GM23338 (cell line): ENCODE measurements at places on chromosomes 1 and 21. TPM values are rescaled to one million over a fixed set of nuclear protein-coding genes. Genes with fewer than 3 reads are reported as not detected.

The FCRL1 gene
- not detected in 2 replicates for total RNA-seq

The C4BPA gene
- not detected in 2 replicates for total RNA-seq

The FCRL4 gene
- total RNA-seq: not detected in 2 replicates

The KCNE2 gene
- 0.28 TPM in 1 of 2 replicates, not detected in the other for total RNA-seq

The KRTAP6-3 gene
- total RNA-seq: not detected in 2 replicates

The ADAM30 gene
- not detected in 2 replicates for total RNA-seq

The METTL13 gene
- total RNA-seq: 43.8 and 45.4 TPM in 2 replicates

DNA sequence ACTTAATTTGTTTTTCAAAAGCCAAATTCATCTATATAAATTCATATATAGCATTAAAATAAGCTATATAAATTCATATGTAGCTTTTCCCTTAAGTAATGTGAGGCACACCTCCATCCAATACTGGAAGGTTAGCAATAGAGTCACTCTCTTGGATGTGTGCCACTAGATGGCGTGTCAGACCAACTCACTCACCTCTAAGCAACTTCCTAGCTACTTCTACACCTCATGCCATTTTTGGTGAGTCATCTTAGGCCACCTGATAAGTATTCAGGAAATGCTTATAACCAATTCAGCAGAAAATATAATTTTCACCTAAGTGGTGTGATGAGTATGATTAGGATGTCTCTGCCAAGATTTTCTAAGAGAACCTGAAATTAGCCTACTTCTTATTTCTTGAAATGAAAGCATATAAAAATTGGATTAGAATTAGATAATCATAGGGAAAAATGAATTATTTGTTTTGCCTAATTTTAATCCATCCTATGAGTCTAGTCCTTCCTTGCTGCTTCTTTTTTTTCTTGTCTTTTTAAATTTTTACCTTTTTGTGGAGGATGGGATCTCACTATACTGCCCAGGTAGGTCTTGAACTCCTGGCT is 34.4 kb upstream of the TADA1 start:
- peak; percentile 89 for DNase-seq

GRCh38 chr1:1239614-1240347 is 6.7 kb downstream of the C1QTNF12 start:
- no peak for DNase-seq

- no peak for DNase-seq
These were observed 31.9 kb downstream of the CYP4B1 start for GRCh38 chr1:46830665-46831322.

DNA sequence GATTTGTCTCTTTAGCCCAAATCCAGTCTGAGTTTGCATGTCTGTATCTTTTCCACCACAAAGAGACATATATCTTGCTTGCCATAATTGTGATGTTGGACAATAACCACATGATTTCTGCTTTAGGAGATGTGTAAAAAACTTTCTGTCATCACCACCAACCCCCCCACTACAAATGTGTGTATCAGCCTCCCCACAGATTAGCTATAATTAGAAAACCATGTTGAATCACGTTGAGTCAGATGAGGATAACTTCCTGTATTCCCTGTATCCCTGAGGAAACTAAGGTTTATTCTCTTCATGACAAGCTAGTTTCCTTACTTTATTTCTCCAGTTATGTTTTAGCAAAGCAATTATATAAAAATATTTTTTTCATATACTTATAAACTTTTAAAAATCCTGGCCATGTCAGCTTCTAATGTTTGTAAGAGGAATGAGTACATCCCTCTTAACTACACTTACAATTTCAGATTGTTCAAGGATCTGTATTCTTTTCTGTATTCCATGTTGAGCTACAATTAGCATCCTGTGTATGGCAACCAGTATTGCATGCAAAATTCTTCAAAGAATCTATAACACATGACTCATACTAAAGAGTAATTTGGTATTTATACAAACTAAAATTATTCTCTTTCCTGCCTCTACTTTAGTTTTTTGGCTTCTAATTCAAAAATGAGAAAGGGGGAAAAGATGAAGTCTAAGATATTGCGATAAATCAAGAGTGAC is 143.0 kb downstream of the FMN2 start:
- no peak for DNase-seq

DNA sequence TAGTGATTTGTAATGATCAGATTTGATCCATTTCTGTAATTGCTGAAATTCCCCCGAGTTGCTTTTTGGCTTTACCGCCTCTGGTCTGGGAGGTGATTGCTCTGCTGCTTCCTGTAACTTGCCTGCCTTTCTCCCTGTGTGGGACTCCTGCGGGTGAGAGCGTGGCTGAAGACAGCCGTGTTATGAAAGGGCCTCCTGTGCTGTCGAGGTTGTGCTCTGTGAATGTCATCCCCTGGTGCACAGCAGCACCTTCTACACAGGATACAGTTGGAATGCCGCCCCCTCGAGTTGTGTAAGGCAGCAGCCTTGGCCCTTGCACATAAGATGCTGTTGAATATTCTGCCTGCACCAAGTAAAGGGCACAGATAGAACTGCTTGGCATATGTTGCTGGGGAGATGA is 5.9 kb downstream of the SOD1 start:
- no peak for DNase-seq

DNA sequence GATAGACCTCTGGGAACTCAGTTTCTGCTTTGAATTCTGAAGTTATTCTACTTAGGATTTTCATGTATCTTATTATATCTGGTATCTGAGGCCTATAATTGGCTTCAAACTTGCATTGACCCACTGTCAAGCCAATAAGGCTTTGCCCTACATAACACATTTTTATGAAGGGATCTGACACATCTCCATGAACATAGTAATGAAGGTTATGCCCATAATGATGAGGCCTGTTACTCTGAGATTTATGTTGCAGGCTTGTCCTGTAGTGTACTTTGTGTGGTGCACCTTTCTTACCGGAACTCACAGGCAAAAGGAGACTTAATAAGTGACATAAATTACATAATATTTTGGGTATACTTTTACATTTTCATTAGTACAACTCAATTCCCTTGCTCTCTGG is 14.1 kb downstream of the RGL1 start:
- DNase-seq: no peak

- DNase-seq: no peak
These were observed 172.7 kb upstream of the FGGY start for GRCh38 chr1:59124166-59124565.

GRCh38 chr1:3067671-3068563 is 1.1 kb upstream of the PRDM16 start:
- peak; percentile 53 for DNase-seq

GRCh38 chr1:92307980-92308379 is 9.1 kb downstream of the RPAP2 start:
- peak; percentile 45 for DNase-seq

- peak; percentile 26 for DNase-seq
These were observed 450.2 kb downstream of the LMO4 start for GRCh38 chr1:87778896-87779295.

GRCh38 chr1:13590486-13590885 is 6.9 kb downstream of the PDPN start:
- no peak for DNase-seq

DNA sequence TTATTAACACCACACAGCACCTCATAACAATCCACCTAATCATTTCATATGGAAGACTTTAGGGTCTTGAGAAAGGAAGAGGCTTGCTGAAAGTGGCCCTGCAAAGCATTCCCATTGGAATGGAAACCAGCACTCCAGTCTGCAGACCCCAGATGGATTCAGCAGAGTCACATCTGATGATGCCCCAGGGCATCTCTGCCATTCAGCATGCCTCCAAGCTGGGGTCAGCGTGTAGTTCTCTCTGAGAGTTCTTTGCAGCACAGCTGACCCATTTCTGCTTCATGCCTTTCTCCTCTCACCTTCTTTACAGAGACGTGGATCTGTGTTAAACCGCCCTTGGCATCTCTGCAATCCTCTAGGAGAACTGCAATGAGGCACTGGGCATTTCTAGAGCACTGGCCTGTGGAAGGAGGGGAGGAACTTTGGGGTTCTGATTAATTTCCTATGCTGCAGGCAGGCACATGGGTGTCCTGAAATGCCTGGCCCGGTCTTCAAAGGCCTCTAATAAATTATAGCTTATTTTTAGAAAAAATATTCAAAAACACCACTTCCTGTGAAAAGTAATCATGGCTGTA is 2.6 kb upstream of the LUZP1 start:
- DNase-seq: no peak

GRCh38 chr1:116163533-116163932 is 52.3 kb downstream of the MAB21L3 start:
- DNase-seq: no peak

DNA sequence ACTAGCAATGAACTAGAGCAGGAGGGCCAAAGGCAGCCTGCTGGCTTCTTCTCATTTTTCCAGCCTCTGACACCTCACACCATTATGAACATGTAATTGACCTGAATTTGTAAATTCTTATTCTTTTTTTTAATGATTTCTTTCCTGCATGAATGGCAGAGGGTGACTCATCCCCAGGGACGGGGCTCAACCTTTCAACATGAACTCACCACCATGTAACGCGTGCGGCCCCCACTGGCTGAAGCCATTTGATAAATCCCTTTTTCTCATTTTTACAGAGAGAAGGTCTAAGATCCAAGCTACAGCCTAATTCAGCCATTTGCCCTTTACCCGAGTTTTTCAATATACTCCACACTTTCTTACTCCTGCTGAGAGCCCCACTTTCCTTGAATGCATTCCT is 9.3 kb upstream of the ETS2 start:
- no peak for DNase-seq

GRCh38 chr1:177119311-177119710 is 45.2 kb downstream of the ASTN1 start:
- DNase-seq: peak; percentile 70

- DNase-seq: peak; percentile 17
These were observed 1.1 kb upstream of the BACE2 start for GRCh38 chr21:41166884-41167283.

- DNase-seq: no peak
These were observed 114.6 kb downstream of the UCK2 start for GRCh38 chr1:165942062-165942461.

DNA sequence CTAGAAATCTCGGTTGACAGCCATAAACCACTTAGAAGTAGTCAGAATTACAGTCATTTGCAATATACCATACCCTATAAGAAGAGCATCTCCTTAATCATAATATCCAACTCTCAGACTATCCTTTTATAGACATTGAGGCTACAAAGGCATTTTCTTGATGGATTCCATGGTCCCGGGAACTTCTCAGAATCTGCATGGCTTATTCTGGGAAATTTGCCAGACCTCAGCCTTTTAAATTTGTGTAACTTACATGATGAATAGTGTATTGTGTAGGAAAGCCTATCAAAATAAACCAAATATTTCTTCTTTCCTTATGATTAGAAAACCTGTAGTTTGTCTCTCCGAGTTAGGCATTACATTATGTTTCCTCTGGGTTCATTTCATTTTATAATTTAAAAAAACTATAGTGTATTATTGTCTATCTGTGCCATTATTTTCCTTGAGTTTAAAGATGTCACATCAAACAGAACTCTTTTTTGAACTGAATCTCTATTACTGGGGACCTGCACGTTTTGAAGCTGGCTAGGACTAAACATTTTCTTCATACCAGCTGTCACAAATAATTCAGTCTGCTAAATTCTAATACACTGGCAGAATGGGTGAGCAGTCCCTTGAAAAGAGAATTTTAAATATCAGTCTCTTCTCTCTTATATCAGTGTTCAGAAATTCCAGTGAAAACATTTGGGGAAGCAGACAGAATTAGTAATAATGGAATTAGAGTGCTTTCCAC is 102.9 kb downstream of the GABPA start:
- DNase-seq: no peak

DNA sequence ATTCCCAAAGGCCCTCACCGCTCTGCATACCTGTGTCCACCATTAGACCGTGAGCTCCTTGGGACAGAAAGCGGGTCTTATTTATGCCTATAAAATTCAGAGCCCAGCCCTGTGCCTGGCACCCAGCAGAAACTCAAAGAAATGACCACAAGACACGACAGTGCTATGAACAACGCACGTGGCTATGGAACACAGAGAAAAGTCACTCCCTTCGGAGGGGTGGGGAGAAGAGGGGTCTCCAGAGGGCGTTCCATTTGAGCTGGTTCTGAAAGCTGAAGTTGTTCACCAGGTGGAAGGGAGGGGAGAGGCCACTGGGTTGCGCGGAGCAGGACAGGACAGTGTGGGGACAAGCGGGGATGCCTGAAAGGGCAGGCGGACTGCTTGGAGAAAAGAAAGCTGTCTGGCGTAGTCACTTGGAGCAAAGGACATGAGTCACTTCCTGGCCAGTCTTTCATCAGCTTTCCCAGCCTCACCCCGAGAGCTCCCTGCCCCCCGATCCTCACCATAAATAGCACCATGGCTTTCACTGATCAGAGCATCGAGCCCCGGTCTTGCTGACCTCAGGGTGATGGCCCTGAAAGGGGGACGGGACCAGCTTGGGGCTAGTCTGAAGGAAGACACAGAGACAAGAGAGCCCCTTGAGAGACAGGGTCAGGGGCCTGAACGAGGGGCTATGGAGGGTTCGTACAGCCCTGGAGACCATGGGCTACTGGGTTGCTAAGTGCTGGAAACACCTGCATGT is 28.5 kb downstream of the ECE1 start:
- peak; percentile 33 for DNase-seq

GRCh38 chr1:2789164-2789985 is 12.1 kb downstream of the TTC34 start:
- peak; percentile 65 for DNase-seq

GRCh38 chr1:110787328-110788071 is 85.4 kb upstream of the CD53 start:
- no peak for DNase-seq

DNA sequence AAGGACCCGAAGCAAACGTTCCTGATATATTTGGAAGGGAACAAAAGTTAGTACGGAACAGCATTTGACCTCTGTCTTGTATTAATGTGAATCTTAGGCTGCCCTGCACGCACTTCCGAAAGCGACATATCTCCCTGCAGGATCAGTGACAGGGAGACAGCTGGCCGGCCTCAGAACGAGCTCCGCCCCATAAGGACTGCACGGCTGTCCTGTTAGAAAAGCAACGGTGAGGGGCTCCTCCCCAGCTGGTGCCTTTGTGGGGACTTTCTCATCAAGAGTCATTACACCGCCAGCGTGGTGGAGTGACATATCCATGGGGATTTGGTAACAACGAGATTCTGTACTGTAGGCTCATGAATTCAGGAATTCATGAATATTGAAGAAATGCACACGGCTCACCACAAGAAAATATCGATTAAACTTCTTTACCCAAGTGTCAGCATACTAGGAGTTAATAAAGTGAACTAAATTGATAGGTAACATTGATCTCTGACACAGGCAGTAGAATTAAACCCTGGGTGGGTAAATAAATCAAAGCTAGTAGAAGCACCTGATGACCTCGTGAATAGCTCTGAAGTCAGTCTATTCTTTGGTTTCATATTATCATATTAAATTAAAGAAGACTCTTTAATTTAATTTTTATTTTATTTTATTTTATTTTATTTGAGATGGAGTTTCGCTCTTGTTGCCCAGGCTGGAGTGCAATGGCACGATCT is 8.1 kb upstream of the GREM2 start:
- DNase-seq: no peak
